ENCODE measurements at places on chromosomes 11 and 22.

GRCh38 chr22:45314054-45314721 lies 4.5 kb downstream of the FAM118A start:
- no peak for DNase-seq

- no peak for DNase-seq
Observed at GRCh38 chr11:14384338-14384737, 25.4 kb upstream of the RRAS2 start.

- DNase-seq, result no peak
Observed at GRCh38 chr11:96990914-96991313, 601.1 kb downstream of the JRKL start.

DNA sequence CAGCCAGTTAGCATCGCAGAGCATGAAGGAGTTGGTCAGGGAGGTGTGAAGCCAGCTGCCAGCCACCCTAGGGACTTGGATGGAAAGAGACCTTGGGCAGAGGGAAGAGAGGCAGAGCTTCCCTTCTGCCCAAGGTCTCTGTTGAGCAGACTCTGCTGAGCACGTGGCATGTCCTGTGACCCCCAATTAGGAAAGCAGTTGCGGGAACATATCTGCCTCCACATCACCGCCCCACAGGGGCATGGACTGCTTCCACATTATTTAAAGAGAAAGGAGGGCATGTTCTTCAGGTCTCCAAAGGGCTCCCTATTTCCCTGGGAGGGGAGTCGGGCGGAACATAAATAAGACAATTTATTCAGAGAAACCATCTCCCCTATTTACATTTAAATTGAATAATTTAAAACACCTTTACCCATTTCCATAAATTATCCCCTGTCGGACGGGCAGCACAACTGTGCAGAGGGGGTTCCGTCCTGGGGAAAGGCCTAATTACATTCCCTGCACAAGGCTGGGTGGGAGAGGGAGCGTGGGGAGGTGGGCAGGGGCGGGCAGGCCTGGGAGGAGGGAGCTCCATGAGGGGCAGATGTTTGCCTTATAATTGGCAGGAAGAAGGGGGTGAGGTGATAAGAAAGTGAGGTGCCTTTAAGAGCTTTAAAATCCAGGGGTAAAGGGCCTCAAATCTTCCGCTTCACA lies 88.8 kb upstream of the THY1 start:
- no peak for DNase-seq

GRCh38 chr22:28425211-28425610 lies 254.4 kb downstream of the TTC28 start:
- no peak for DNase-seq

DNA sequence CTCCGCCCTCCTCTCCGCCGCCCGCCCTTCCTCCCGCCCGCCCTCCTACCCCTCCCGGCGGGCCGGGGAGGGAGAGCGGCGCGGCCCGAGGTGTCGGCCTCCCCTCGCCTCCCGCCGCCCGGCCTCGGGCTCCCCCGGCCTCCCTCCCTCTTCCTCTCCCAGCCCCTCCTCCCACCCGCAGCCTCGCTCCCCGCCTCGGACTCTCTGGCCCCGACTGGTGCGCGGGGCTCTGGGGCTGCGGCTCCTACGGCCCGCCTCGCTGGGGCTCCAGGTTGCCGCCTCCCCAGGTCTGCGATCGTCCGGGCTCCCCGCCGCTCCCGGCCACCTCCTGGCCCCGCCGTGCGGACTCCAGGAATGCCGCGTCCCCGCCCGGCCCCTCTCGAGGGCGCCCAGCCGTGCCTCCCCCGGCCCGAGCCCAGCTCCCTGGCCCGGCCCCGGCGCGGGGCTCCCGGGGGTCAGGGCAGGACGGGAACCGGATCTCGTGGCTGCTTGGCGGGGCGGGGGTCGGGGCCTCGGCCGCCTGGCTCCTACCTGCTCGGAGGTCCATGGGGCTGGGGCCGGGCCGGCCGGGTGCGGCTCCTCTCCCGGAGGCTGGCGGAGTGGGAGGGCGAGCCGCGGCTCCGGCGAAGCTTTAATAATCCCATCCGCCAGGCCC lies at the start of gene CLCF1:
TSS of gene CLCF1 (minus strand) at position 606 of the 655 bp plus-strand sequence. CDS start at position 547, 59 bp downstream.
- no peak for DNase-seq

DNA sequence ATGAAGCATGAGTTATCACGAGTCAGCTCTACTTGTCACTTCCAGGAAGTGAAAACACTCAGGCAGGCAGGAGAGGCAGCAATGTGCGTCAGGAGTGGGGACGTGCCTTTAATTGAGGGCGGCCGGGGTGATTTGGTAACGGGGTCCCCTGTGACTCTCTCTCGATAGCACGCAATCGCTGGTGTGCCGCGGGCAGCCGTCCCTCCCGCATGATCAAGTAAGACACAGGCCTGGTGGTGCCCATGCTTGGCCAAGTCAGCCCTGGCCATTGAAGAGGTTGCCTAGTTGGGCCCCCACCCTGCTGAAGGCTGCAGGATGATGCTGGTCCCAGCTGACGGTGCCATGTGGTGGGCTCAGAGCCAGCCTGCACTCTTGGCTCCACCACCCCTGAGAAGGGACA lies 29.7 kb downstream of the CACNG2 start:
- no peak for DNase-seq

GRCh38 chr11:60767388-60767811 lies 10.7 kb downstream of the MS4A15 start:
- DNase-seq, result no peak

DNA sequence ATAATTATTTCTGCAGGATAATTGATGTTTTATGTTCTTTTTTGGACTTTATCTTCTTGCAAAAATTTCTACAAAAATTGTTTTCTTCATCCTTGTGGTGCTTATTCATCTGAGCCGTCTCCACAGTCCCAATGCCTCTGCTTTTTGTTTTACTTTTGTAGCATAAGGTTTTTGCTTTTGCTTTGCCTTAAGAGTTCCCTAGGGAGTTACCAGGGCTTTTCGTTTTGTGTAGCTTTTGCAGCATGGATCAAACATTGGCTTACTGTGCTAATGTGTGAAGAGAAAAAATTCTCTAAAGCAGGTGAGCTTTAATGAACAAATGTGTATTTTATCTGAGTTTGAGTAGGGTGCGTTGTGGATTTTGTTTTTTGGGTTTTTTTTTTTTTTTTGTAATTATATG lies 11.8 kb downstream of the XBP1 start:
- no peak for DNase-seq

DNA sequence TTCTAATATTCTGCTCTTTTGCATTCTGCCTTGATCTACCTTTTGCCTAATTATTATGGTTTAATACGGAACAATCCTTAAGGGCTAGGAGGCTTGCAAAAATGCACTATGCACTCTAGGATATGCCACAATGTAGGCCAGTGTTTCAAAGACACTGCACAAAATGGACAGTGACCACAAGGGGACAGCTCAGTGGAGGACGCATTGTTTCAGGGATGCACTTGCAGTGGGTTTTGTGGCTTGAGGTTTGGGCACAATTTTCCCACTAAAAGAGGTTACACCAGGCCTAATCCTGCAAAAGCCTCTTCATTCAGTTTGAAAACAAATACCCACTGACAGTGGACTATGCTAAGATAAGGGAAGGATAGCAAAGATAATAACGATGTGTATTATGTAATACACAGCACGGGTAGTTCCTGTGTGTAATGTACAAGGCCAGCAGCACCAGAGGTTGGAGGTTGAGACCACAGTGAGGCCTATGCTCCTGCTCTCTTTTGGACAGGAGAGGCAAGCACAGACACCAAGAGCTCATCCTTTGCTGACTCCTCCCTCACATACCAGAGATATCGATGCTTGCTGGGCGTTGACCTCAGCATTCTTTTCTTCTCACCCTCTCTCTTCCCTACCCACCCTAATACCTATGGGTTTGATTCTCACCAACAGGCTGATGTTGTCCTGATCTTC lies 12.7 kb downstream of the MAP6 start:
- DNase-seq, result no peak

DNA sequence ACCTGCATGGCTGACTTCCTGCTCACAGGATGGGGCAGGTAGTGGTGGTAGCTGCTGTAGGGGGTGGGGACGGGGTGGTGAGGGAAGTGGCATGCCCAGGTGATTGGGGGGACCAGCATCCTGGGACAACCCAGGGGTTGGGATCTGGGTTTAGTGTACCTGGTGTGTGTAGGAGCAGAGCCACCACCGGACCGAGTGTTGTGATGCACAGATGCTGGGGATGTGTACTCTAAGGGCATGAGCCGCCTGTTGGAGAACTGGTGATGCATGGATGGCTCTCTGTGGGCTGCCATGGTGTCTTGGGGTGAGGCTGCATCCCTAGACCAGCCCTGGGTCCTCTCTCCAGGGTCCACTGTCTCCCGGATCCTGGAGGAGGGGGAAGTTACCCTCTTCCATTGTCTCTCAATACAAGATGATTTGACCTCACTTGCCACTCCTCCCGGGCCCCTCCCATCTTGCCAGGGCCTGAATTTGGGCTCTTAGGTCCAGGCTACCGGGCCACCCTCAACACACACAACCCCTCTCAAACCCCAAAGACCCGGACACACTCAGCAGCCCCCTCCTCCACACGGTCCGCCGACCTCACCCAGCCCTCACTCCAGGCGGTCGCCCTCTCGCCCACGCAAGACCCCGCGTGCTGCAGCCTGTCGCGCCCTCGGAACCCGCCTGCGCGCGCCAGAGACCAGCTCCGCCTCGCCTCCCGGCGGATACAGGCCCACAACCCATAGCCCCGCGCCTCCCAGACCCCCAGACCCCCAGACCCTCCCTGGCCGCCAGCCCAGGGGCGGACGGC lies 619 bp downstream of the LRRC75B start:
- DNase-seq, result no peak

DNA sequence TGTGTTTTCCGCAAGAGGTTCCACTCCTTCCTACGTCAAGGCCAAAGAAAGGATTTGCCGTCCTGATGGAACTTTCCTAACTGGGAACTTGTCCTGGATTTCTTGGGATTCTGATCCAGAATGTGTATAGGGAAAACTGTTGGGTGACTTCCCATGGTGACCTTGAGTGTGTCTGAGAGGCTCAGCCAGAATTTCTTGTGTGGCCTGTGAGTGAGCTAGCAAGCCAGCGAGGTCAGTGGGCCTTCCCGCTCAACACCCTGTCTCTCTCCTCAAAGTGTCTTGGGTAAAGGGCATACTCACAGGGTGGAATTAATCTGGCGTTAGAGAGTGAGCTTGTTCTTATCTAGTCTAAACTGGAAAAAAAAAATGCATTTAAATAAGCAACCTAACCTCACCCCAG lies 20.4 kb downstream of the ZNRF3 start:
- no peak for DNase-seq

GRCh38 chr11:58617976-58618557 lies 4.4 kb upstream of the CNTF start:
- no peak for DNase-seq

DNA sequence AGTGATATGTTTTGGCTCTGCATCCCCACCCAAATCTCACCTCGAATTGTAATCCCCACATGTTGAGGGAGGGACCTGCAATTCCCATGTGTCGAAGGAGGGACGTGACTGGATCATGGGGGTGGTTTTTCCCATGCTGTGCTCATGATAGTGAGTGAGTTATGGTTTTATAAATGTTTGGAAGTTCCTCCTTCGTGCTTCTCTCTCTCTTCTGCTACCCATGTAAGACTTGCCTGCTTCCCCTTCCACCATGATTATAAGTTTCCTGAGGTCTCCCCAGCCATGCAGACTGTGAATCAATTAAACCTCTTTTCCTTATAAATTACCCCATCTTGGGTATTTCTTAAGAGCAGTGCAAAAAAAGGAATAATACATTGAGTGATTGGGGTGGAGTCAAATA lies 7.3 kb upstream of the CEP295 start:
- no peak for DNase-seq

- no peak for DNase-seq
Observed at GRCh38 chr11:26278354-26278753, 53.6 kb upstream of the ANO3 start.

DNA sequence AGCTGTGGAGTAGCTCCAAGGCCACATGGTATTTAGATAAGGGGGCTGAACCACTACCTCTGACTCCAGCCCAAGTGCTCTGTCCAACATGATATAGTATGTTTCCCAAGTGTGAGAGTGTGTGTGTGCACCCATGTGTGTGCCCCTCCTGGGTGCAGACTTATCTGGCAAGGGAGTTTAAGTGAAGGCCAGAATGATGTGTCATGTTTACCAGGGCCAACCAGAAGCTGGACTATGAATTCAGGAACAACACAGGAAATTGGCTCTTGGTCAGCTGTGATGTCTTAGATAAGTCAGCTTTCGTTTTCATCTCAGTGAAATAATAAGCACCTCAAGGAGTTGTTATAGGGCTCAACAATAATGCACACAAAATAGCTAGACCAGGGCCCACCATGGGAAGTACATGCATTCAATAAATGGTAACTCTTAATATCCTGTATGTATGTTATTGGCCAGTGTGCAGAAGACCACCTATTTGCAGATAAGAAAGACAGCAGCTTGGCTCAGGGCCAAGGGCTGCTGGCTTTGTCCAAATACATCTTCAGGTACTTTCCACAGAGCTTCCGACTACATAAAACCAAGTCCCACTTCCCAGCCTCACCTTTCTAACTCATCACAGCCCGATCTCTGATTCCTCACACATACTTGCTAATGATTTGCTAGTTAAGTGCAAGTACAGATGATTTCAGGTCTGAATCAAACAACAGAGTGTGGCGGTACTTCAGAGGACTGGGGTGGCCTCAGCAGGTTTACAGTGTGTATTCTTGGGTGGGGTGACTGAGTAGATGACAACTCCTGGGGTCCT lies 120.9 kb downstream of the ME3 start:
- DNase-seq, result no peak

All from CD4-positive, alpha-beta T cell treated with Interleukin-4 for 4 hours (primary cell).